ENCODE measurements at places on chromosomes 13 and 19.

DNA sequence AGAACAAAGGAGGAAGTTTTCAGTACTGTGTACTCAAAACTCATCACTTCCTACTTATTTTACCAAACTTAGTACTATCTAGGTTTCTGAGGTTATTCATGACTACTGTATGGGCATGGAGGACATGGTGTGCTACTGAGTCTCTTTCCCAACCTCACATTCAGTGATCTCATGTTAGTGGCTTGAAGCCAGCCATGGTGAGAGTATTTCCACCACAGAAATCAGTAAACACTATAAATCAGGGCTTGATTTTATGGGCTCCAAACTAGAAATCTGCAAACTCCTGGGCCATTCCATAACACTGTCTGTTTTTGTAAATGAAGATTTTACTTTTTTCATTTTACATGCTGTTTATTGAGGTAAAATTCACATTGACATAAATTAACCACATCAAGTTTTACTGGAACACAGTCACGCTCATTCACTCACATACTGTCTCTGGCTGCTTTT lies 19.7 kb downstream of the MED26 start:
- DNase-seq: no peak

DNA sequence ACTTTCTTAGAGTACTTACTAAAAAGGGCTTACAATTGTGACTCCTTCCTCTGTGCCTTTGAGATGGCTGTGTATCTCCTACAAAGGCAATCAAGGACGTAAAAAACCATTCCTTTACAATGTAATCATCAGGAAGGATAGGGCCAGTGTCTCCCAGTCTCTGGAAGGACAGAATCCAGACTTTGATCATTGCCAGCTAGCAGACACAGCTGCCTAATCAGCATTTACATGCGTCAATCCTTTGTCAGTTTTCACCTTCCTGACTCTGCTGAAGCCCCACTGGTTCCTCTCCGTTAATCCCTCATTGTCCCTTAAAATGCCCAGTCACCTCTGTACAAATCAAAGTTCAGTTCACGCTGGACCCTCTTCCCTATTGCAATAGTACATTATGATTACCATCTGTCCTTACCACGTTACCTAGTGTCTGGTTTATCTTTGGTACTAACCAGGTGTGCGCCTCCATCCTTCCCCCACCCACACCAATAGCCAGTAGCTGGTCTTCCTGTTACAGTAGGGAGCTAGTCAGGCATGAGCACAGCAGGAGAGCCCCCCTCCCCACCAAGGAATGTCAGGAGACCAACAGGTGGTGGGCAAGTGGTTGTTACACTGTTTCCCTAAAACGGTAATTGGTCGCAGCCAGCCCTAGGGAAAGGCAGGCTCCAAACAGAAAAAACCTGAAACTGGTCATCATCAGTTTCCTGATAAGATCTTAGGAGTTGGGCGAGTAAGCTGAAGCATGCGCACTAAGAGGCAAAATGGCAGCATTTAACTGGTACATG lies 49.7 kb downstream of the TGDS start:
- no peak for DNase-seq

DNA sequence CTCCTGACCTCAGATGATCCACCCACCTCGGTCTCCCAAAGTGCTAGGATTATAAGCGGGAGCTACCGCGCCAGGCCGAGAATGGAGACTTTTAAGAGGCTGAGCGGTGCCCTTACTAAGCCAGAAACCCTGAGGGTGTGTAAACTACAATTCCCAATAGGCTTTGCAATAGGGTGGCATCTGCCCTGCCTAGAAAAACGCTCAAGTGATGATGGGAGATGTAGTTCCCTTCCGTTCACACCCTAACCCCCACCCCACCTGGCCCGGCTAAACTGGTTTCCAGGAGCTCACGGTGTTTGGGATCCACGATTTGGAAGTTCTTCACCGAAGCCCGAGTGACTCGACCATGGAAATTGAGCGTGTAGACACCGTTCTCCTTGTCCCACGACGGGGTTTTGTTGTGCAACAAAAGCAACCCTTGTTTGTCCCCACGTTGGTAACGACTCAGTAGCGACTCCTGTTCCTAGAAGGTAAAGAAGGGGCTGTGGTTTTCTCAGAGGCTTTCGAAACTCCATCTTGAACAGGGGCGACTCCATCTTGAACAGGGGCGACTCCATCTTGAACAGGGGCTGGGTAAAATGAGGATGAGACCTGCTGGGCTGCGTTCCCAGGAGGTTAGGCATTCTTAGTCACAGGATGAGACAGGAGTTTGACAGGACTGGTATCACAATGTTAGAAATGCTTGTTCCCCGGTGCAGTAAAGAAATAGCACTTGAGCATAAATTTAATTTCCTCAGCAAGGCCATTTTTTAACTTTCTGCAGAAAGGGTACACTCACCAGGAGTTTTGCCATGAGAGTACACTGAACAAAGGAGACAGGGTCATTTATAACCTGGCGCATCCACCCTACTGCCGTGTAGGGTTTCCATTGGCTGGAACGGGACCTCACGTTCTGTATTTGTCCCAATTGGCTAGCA lies 9.8 kb downstream of the PPP1R15A start:
- no peak for DNase-seq

- DNase-seq: peak; percentile 97
Measured at GRCh38 chr19:45467456-45468158, at the start of gene FOSB. Gene FOSB (plus strand): TSS chr19:45467996. CDS start chr19:45468587, 591 bp downstream.

- no peak for DNase-seq
Measured at GRCh38 chr19:6768236-6768785, 1.1 kb upstream of the SH2D3A start.

GRCh38 chr19:38634757-38635482 lies 12.5 kb upstream of the ACTN4 start:
- DNase-seq: peak; percentile 85

DNA sequence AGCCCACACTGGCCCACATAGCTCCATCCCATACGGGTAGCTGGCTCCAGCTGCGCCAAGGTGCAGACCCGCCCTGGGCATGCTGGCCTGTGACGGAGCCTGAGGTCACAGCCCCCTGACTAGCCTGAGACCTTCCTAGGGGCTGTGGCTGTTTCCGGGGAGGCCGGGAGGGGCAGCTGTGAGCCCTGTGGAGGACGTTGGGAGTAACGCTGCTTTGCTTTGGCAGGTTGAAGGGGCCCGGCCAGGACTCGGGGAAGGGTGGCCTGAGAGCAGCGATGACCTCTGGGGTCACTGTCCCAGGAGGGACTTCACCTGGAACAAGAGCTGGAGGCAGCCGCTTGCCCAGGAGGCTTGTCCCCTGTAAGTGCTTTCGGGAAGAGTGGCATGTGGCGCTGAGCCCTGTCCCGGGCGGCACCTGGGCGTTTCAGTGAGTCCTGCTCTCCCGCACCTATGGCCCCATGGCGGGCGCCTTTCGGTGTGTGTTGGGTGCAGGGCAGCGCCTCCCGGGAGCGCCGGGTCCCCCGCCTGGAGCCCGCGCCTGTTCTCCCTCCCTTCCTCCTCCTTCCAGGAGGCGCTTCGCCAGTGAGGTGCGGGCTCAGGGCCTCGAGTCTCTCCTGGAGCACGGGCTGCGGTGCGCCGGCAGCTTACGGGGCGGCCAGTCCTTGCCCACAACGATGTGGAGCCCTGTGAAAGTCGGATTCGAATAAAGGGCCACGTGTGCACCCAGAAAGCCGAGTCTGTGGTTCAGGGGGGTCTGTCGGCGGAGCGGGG lies 1.1 kb upstream of the FAM174C start:
- peak; percentile 52 for DNase-seq

DNA sequence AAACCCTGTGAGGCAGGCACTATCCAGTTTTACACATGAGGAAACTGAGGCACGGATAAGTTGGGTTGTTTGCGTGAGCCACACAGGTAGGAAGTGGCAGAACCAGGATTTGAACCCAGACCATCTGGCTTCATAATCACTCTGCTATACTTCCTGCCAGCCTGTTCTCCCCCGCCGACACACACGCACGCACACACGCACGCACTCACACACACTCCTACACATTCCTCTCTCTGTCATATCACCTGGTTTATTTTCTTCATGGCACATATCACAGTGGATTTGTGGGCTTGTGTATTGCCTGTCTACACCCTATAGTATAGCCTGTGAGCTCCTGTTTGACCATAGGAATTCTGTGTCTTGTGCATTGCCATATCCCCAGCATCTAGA lies 140.0 kb downstream of the SIPA1L3 start:
- no peak for DNase-seq

DNA sequence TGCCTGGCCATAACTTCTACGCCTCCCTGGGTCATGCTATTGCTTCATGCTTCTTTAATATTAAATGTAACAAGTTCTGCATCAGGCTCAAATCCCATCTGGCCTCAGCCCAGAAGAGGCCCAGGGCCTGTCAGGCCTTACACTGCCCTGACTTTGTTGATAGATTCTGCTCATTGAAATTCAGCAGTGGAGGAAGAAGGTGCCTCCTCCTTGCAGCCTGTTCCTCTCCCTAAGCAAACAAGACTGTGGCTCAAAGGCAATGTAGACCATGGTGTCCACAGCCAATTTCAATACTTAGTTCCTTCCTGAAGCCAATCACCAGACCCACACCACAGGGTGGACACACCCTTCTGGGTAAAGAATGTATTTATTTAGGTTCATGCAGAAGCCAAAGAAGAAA lies 59.4 kb downstream of the LACC1 start:
- no peak for DNase-seq

DNA sequence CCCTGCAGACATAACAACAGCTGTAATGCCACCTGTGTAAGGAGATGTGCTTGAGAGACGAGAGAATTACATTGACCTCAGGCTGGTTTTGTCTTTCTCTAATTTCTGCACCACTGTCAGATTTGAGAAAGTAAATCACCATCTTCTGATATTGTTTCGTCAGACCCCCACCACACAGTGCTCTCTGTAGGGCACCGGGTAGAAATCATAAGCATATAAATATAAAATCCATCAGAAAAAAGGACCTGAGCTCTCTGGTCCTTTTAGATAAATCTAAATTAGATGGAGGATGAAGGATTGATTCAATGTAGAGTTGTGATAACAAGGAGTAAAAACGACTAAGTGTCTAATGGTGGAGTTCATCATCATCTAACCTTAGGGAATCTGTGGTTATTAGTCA lies 1981.0 kb upstream of the PRR20A start:
- DNase-seq: no peak

- DNase-seq: no peak
Measured at GRCh38 chr19:4686700-4687099, 16.6 kb upstream of the MYDGF start.

GRCh38 chr19:23901360-23901759 lies 13.3 kb upstream of the ZNF726 start:
- no peak for DNase-seq

- DNase-seq: peak; percentile 81
Measured at GRCh38 chr19:30227661-30228112, 144.5 kb upstream of the ZNF536 start.

DNA sequence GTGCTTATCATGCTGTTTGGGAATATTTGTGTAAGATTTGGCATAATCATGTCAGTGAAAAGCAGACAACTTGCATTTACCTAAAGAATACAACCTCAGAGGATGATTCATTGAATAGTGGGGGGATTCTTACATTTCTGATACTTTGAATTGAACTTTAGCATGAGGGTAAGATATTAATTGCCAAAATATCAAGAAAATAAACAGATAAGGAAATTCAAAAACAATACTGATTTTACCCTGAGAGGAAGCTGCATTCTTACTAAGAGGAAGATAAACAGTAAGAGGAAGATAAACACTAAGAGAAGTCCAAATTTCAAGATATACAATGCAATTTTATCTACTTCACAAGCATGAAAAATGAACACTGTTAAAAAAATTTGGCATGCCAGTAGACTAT lies 2564.3 kb upstream of the PCDH20 start:
- DNase-seq: no peak

- DNase-seq: no peak
Measured at GRCh38 chr13:32881074-32881776, 135.0 kb upstream of the KL start.

- no peak for DNase-seq
Measured at GRCh38 chr19:39310558-39311311, 9.9 kb downstream of the LRFN1 start.

DNA sequence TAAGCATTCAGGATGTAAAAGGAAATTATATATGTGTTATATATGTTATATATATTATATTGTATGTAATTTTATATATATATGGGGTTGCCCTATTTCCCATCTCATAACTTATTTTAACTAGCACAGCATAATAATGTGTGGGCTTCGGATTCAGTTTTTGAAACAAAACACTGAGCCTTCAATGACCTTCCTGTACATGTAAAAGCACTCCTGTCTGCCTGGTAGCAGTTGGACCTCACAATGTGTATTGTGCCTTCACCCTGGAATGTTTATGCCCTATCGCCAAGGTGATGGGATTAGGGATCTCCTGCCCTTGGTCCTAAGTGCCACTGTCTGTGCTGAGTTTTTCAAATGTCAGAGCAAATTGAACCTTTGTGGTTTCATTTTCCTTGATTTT lies 968.8 kb downstream of the TUBA3C start:
- DNase-seq: no peak

- DNase-seq: no peak
Measured at GRCh38 chr19:10981252-10981895, 20.5 kb downstream of the SMARCA4 start.

DNA sequence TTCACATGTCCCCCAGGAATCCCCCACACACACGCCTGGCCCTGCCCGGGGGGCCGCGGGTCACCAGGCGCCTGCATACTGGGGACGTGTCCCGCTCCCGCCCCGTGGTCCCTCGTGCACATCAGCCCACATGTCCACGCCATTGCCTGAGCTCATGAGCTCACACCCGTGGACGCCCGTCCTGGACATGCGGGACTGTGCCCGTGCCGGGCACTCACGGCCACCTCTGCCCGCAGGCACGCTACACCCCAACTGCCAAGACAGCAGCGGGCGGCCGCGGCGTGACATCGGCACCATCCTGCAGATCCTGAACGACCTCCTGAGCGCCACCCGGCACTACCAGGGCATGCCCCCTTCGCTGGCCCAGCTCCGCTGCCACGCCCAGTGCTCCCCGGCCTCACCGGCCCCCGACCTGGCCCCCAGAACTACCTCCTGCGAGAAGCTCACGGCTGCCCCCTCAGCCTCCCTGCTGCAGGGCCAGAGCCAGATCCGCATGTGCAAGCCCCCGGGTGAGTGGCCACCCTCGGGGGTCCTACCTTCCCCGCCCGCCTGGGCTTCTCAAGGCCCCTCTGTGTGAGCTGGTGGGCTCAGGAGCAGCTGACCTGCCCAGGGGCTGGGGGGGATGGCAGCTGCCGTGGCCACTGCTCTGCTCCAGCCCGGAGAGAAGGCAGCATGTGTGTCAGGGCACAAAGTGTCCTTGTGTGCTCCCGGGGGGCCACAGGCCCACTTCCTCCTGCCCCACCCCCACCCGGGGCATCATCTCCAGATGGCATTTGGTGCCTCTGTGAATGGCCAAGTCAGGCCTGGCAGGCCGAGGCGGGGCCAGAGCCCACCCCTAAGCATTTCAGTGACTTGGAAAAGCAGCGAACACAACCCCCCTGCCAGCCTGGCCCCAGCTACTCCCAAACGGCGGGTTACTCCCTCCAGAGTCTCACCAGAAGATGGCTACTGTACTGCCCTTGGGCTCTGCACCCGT lies 7.1 kb downstream of the MIDN start:
- peak; percentile 41 for DNase-seq

- DNase-seq: no peak
Measured at GRCh38 chr13:33278913-33279312, 6.6 kb downstream of the STARD13 start.

DNA sequence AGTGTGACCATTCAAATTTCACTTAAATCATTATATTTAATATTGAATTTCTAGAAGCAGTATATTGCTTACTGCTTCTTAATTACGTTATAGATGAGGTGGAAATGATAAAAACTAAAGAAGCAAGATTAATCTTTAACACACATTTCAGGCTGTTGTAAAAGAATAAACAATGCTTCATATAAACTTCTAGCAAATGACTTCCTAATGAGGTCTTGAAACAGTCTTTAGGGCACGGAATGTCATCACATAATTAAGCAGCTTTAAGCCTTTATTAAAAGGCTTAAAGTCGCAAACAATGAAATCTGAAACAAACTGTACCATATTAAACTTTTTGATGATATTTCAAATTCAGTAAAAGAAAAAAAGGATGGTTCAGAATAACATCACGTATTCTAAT lies 1.9 kb downstream of the SLITRK6 start:
- no peak for DNase-seq
